ENCODE measurements at places on chromosomes 7 and 10. TPM values are rescaled to one million over a fixed set of nuclear protein-coding genes. Genes with fewer than 3 reads are reported as not detected.

LAMB1 gene
- total RNA-seq = not detected

DNA sequence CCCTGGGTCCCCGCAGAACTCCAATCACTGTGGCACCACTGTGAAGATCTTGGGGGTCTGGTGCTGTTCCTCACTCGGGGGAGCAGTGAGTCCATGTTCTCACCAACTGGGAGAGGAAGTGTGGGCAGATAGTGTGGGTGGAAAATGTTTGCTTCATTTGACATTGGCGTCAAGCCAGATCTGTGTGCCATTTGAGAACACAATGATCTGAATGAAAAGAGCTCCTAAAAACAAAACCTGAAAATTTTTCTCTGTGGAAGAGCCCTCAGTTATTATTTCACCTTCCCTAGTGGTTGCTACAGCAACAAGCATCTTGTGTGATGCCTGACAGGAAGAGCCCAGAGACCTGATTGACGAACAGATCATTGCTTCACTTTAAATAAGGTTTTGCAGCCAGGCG is 125.6 kb downstream of the VIPR2 start:
- no peaks in the 10 kb centered on the region for H3K36me3 ChIP-seq
- no peak overlapping the region for H3K4me3 ChIP-seq
- H3K27ac ChIP-seq = no peak overlapping the region
- no peaks in the 10 kb centered on the region for H3K27me3 ChIP-seq
- no peak for DNase-seq

DNA sequence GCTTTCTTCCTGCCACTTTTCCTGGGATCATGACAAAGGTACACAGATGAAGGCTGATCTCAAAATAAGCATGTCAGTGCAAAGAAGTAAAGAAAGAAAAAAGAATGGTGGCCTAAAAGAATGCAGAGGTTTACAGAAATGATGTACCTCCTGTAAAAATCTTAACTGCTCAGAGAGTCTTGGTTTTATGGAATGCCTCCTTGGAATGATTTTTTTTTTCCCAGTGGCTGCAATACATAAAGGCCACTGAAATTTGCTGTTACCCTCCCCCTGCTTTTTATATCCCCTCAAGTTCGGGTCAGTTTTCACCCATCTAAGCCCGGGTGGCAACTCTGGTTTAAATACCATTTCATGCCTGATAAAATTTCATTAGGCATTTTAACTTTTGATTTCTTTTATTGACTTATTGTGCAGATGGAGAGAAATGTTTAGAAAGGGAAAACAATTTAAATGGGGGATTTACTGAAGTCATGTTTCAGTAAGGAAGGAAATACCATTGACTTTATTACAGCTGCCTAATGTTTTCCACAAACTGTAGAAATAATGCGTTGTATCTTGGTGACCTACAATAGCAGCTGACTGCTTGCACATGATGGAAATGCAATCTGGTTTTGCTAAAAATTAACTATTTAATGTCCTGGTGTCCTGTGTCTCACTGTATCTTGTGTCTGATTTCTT is 102.5 kb downstream of the SAMD9 start:
- H3K27me3 ChIP-seq = peaks cover 13% of the 10 kb centered on the region
- DNase-seq = no peak
- H3K4me1 ChIP-seq = no peaks in the 10 kb centered on the region
- no peaks in the 10 kb centered on the region for H3K36me3 ChIP-seq
- no peak overlapping the region for H3K4me3 ChIP-seq

GRCh38 chr10:16717622-16718395 is 99.4 kb downstream of the RSU1 start:
- H3K4me1 ChIP-seq = peaks cover 12% of the 10 kb centered on the region
- no peak for DNase-seq
- no peaks in the 10 kb centered on the region for H3K27me3 ChIP-seq

GRCh38 chr7:100137851-100138760 is 10.6 kb upstream of the LAMTOR4 start:
- H3K4me3 ChIP-seq = no peak overlapping the region
- peaks cover 13% of the 10 kb centered on the region for H3K4me1 ChIP-seq
- H3K27ac ChIP-seq = no peak overlapping the region
- DNase-seq = no peak
- H3K27me3 ChIP-seq = no peaks in the 10 kb centered on the region
- H3K36me3 ChIP-seq = no peaks in the 10 kb centered on the region

GRCh38 chr10:80497187-80498077 is 40.3 kb upstream of the SH2D4B start:
- H3K4me1 ChIP-seq = peaks cover 93% of the 10 kb centered on the region
- DNase-seq = peak; percentile 67
- H3K27me3 ChIP-seq = no peaks in the 10 kb centered on the region
- peaks cover 52% of the 10 kb centered on the region for H3K36me3 ChIP-seq
- peak overlapping the region; percentile 83 for H3K27ac ChIP-seq
- H3K4me3 ChIP-seq = peak overlapping the region; percentile 12

- H3K36me3 ChIP-seq = no peaks in the 10 kb centered on the region
- no peak for DNase-seq
- no peaks in the 10 kb centered on the region for H3K27me3 ChIP-seq
- H3K27ac ChIP-seq = no peak overlapping the region
- no peaks in the 10 kb centered on the region for H3K4me1 ChIP-seq
- no peak overlapping the region for H3K4me3 ChIP-seq
Measured at GRCh38 chr10:126437635-126438406, 49.5 kb upstream of the ADAM12 start.

COL28A1 gene
- total RNA-seq = not detected

- H3K36me3 ChIP-seq = no peaks in the 10 kb centered on the region
- peaks cover 18% of the 10 kb centered on the region for H3K4me1 ChIP-seq
- H3K4me3 ChIP-seq = peak overlapping the region; percentile 89
- H3K27me3 ChIP-seq = peaks cover 53% of the 10 kb centered on the region
- H3K27ac ChIP-seq = peak overlapping the region; percentile 56
Measured at GRCh38 chr7:70694434-70694970, 437.4 kb upstream of the GALNT17 start.

- H3K27me3 ChIP-seq = peaks cover 3% of the 10 kb centered on the region
- no peak overlapping the region for H3K27ac ChIP-seq
- no peaks in the 10 kb centered on the region for H3K36me3 ChIP-seq
- H3K4me1 ChIP-seq = peaks cover 3% of the 10 kb centered on the region
- DNase-seq = no peak
- H3K4me3 ChIP-seq = no peak overlapping the region
Measured at GRCh38 chr7:151129117-151129959, 38.2 kb downstream of the GBX1 start.

Data from activated CD8-positive, alpha-beta memory T cell treated with anti-CD3 and anti-CD28 coated beads, Interleukin-2, amount 10 ng/mL, durations not matched to agents 7 days and 5 days (primary cell).